Breast epithelium (tissue), 4 donors: ENCODE measurements at places on chromosomes 3 and 15.

- DNase-seq: no peak
These were observed 28.5 kb downstream of the CRABP1 start for GRCh38 chr15:78368651-78369050.

DNA sequence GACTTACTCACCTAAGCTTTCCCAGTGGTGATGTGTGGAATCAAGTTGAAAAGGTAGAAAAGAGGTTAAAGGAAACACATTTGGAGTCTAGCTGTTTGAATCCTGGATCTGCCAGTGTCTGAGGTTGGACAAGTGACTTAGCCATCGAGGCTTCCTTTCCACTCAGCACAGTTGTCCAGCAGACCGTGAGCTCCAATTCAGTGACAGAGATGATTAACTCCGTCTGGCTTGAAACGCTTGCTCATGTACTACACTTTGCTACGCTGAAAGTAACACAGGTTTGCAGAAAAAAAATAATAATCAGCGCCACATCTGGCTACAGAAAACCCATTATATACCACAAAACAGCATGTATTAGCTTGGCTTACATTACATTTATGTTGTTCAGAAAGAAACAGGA lies 364.9 kb upstream of the MCTP2 start:
- no peak for DNase-seq

DNA sequence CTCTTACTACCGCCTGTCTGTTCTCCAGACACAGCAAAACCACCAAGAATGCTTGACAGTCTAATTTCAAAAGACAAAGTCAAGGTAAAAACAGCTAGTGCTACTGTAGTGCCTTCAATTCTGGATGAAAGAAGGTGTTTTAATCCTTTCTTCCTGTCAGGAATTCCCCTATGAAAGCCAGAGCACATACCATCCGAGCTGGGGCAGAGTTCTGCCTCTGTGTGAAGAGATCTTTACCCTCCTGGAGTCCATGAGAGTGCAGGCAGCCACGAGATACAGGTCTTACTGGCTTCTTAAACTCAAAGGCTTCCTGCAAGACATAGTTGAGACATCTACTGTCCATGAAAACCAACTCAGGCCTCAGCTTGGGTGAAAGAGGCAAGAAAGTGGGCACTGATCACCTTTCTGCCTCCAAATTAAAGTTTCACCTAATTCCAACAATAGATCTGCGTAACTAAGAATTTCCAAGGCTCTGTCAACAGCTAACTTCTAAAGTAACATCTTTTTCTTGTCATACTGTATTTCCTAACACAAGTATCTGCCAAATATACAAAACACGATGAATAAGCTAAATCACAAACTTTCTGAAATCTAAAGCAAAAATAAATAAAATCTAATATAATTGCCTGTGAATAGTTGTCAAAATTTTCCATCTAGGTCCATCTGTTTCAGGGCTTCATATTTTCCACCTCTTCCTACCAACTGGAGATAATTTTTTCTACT lies 7.5 kb downstream of the CDC25A start:
- DNase-seq: no peak

- no peak for DNase-seq
These were observed 63.1 kb downstream of the TLE3 start for GRCh38 chr15:70034596-70034995.

- DNase-seq: no peak
These were observed 113.9 kb downstream of the LSAMP start for GRCh38 chr3:116331380-116331779.

GRCh38 chr15:36185845-36186244 lies 393.6 kb upstream of the CDIN1 start:
- DNase-seq: no peak

- no peak for DNase-seq
These were observed 63.2 kb downstream of the XXYLT1 start for GRCh38 chr3:195207731-195208130.

DNA sequence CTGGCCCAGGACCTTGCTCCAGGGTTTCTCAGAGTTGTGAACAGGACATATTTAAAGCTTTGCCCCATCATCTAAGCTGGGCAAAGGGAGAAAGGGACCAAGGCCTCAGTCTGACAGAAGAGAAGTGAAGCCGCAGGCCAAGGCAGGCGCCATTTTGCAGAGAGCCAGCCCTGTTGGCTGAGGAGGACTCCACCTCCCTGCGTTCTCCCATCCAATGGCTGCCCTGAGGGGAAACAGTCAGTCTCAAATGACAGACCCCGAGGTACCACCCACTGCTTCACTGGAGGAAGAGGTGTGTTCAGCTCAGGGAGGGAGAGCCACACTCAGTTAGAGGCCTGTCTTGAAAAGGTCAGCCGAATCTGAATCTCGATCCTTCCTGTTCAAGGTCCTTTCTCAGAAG lies 86.1 kb downstream of the ADAMTS17 start:
- no peak for DNase-seq

DNA sequence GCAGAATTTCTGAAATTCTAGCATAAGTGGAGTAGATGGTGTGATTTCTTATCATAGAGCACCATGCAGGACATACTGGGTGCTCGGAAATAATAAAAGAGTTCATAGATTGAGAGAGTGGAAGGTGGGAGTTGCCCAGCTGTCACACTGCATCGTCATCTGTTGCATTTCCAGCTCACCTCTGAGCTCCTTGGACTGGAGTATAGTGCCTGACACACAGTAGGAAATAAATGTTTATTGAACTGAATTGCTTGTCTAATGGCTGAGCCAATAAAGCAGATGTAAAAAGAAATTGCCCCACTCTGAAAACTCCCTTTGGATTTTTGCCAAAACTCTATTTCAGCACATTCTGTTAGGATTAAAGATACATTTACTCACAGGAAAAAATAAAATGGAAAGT lies 108.9 kb upstream of the UBE2E1 start:
- DNase-seq: no peak

- DNase-seq: no peak
These were observed 229.6 kb upstream of the FEZF2 start for GRCh38 chr3:62602987-62603386.

GRCh38 chr3:36988356-36988755 lies 4.6 kb downstream of the EPM2AIP1 start:
- DNase-seq: no peak

DNA sequence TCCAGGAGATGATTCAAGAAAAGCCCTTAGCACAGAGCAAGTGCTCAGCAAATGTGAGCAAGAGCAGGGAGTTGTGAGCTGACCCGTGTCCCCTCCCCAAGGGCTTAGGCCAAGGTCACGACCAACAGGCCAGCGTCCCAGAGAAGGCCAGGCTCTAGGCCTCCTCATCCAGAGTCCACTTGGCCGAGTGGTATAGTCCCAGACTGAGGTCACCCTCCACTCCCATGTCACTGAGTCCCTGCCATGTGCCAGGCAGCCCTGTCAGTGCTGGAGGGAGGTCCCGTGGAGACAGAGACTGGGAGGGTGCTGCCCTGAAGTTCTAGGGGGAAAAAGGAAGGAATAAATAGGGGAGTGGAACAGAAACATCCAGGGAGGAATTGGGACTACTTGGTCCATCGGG lies 44.0 kb downstream of the TPRA1 start:
- DNase-seq: no peak

GRCh38 chr3:152266221-152266995 lies 2.3 kb upstream of the MBNL1 start:
- DNase-seq: peak; percentile 55

GRCh38 chr15:55218056-55218455 lies 21.3 kb upstream of the RSL24D1 start:
- DNase-seq: no peak

DNA sequence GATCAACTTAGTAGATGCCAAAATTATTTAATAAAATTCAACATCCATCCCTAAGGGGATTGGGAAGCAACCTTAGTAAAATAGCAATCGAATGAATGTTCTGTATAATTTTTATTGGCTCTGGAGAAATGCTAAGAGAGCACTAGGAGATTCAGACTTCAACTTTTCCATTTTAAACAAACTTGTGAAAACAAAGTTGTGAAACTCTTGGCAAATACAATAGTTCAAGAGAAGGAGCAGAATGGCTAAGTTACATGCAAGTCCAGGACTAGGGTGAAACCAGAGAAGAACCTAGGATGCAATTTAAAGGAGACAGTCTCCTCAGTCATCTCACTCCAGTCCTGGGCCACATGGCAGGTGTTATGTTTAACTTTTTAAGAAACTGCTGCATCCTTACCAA lies 16.7 kb upstream of the ZNF280D start:
- no peak for DNase-seq

- DNase-seq: no peak
These were observed 47.4 kb upstream of the CRTC3 start for GRCh38 chr15:90482124-90483011.

DNA sequence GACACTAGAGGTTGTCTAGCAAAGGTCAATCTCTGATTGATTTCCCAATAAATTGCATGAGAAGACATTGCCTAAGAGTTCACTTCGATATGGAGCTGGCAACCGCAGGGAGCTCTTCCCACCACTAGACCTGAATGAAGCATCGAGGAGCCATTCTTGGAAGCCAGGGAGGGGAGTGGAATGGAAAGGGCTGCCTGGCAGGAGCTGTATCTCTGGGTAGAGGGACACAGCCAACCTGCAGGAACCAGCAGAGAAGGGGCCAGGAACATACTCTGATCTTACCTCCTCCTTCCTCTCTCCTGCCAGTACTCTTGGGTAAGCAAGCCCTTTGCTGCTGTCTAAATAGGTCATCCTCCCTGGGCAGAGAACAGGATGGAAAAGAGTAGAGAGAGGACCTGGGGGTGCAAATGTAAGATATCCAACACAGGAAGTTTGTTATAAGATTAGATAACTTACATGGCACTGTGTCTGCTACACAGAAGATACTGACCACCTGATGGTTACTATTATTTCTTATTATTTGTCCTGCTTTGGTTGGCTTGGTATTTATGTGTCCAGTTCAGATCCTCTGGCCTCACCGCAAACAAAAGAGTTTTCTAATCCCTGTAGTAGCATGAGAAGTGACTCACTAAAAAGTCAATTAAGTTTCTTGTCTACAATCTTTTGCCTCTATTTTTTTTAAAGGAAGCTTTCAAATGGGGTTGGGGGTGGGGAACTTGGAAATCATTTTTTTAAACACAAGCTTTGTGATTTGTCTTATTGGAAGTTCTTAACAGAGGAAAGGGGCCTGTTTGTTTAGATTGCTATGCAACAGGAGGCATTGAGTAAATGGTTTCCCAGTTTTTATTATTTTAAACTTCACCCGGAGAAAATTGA lies 156.7 kb upstream of the TSC22D2 start:
- no peak for DNase-seq

GRCh38 chr3:138359148-138359918 lies 11.0 kb downstream of the MRAS start:
- DNase-seq: no peak

DNA sequence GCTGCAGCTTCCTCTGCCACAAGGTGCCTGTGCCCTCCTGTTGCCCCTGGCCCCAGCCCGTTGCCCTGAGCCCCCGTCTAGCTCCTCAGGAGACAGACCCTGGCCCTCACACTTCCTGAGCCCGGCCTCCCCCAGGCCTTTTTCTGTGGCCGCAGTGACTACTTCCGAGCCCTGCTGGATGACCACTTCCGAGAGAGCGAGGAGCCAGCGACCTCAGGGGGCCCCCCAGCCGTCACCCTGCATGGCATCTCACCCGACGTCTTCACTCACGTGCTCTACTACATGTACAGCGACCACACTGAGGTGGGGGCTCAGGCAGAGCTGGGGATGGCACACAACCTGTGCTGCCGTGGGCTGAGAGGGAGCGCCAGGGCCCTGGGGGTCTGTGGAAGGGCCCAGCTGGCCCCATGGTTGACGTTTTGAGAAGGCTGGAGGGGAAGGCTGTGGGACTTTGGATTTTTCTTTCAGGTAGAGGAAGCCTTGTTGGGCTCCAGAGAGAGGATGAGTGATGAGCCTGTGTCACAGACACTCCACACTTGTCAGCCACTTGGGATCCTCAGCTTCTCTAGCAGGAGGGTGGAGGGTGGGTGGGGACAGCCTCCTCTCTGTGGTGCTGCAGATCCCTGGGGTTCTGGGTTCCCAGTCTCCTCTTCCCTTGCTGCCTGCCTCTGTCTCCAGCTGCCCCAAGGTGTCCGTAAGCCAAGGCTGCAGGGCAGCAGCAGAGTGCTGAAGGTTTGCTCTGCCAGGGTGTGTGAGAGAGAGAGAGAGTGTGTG lies 5.0 kb downstream of the ABTB1 start:
- peak; percentile 39 for DNase-seq

GRCh38 chr3:105730801-105731354 lies 137.9 kb downstream of the CBLB start:
- DNase-seq: no peak

DNA sequence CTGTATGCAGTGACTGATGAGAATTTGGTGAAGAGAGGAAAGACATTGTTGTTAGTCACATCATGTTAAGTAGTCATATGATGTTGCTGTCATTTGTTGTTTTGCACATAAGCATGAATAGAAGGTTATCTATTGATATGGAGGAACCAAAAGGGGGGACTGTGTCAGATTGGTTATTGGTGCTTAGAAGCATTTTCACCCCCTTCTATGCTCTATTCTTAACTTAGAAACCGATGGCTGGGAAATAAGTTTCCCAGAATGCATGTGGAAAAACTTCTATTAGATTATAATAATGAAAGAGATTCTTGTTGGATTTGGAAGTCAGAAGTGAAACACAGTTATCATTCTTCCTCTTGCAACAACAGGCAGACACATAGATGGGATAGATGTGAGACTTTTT lies 33.2 kb upstream of the CADM2 start:
- no peak for DNase-seq

- no peak for DNase-seq
These were observed 179.9 kb downstream of the PLOD2 start for GRCh38 chr3:145981056-145981455.
